ENCODE measurements at places on chromosomes 2 and 18.

DNA sequence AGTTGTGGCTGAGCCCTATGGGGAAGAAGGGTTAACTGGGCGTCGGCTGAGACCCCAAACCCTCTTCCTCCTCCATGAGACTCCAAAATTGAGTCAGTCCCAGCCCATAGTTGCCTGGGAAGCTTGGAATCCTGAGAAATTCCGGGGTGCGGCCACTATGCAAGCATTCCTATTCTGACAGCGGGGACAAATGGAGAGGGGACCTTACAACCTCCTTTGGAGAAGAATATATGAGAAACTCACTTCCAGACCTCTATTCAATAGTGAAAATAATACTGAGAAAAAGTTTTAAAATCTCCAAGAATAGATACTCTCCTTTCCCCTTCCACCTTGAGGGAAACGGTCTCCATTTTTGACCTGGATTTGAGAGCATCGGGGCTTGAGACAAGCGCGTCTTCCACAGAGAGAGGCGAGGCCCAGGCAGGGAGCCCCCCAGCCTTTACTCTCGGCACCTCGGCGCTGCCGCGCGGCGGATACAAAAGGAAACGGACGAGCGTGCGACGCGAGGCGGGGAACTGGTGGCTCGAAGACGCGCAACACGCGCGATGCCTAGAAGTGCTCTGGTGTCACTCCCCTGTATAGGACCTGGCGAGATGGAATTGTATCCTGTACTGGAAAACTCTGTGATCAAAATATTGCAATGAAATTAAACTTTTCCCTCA lies 11.1 kb downstream of the NR4A2 start:
- no peak for DNase-seq

- DNase-seq, result no peak
Measured at GRCh38 chr2:227013330-227013729, 150.7 kb downstream of the COL4A4 start.

DNA sequence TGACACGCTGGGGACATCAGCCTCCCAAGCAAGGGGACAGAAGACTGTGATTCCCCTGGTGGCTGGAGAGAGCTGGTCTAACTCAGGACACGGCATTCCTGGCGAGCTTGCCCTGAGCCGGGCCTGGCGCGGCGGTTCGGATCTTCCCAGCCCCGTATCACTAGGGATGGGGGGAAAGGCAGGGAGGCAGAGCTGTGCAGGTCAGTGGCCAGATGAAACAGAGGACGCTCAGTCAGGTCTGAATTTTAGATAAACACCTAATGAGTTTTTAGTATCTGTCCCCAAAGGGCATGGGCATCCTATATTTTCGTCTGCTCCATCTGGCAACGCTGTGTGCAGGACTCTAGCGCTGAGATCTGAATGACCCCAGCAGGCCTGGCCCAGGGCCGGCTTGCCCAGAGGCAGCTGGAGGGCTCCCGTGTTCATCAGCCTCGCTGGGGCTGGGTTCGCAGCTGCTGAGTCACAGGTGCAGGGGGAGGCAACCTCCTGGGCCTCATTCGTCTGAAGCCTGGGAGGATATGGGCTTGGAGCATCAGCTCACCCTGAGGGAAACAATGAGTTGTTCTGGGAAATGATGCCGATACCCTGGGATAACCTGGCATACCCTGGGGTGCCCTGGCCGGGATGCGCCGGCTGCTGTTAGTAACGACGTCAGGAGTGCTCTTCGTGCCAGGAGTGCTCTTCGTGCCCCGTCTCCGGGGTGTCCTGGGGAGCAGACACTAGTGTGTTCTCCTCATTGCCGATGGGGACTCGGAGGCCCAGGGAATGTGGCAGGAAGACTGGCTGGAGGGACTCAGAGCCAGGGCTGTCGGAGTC lies 48.1 kb upstream of the HPCAL1 start:
- no peak for DNase-seq

DNA sequence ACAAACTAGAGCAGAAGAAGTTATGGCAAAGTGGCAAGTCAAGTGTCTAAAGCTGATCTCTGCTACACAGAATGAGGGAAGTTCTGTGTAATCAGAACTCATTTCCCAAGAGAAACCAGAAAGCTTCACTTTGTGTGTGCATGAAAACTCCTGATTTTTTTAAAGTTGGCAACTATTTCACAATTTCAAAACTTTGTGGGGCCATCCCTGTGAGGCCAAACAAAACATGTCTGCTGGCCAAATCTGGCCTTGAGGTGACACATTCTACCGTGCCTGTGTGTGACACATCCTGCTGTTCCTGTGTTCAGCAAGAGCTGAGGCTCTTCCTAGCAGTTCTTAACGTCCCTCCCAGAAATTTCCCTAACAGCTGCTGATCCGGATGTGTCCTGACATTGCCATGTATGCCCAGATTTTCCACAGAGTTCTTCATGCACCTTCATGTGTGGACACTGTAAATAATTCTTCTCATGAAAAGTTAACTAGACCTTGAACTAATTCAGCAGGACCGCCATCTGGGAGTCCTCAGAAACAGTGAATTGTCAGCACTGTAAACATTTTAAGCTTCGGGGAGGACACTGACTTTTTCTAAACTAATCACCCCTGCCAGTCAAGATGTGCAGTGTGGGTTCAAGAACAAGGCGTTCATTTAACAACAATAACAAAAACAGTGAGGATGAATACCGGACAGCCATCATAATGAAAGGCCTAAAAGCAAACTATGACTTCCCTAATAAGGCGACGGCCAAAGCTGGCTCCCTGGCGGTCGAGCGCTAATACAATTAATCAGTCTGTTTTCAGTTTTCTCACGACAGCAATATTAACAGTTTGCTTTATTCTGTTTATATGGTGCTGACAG lies 99.0 kb downstream of the PLEKHM3 start:
- DNase-seq, result no peak

GRCh38 chr2:215861607-215862350 lies 151.6 kb downstream of the MREG start:
- no peak for DNase-seq

GRCh38 chr2:165450156-165450555 lies 19.3 kb upstream of the CSRNP3 start:
- DNase-seq, result no peak

- no peak for DNase-seq
Measured at GRCh38 chr2:68832233-68832869, 38.8 kb downstream of the BMP10 start.

DNA sequence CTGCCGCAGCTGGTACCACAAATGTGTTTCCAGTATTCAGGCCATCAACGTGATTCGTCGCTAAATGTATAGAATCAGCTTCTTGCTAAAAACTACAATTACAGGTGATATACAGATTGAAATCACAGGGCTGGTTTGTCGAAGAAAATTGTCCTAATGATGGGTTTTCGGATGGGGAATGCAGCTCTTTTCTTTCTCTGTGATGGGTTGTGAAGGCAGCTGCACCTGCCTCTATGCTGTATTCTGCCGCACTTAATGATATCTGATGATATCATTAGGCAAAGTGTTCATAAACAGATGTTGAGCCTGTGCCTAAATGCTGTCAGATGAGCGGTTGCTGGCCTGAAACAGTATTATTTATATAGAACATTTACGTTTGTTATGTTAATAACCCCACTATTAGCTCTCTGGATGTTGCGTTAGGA lies 218.1 kb downstream of the ARHGAP15 start:
- no peak for DNase-seq

GRCh38 chr2:216023055-216023648 lies 9.8 kb upstream of the MREG start:
- DNase-seq, result no peak

DNA sequence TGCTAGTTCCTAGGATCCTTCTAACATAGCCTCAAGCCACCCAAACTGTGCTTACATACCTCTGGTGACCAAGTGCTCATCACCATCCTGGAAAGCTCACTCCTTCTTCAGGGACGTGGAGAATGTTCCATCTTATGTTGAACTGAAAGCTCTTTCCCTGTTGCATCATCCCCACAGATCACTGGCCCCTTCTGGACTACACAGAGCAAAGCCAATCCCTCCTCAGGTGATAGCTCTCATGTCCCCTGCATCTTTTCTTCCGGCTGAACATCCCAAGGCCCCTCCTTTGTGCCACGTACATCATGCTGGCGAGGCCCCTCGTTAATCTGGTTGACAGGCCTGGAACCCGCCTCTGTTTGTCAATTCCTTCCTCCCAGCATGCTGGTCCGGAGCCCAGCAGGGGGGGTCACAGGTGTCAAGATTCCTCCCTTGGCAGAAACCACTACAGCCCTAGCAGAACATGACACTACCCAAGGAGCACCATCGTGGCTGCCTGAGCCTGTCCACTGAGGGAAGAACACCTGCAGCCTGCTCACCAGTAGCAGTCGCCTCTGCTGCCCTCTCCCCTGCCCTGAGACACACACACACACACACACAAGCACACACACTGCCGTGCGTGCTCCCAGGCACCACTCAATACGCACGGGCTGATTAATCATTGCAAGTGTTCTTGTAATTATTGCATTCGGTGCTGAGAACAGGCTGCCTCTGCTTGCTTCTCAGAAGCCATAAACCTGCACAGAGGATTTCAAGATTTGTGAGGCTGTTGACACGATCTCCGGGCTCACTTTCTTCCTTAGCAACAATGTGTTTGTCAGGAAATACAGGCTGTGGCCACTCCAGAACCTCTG lies 6.3 kb upstream of the KCNK3 start:
- DNase-seq, result no peak

DNA sequence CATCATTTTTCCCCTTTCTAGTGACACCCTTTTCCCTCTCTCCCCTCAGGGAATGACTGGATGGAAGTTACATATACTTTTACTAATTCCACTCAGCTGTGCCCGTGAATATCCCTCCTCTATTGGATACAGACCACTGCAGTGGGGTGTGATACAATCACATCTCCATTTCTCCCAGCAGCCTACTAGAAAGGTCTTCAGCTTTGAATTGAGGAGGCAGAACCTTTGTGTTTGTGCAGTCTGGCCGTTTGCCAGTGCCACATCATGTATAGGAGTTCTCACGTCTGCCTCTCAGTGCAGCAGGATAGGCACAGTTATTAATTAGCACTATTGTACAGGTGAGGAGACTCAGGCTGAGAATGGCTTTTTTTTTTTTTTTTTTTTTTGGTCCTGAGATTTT lies 16.4 kb downstream of the TNFRSF11A start:
- DNase-seq, result no peak

DNA sequence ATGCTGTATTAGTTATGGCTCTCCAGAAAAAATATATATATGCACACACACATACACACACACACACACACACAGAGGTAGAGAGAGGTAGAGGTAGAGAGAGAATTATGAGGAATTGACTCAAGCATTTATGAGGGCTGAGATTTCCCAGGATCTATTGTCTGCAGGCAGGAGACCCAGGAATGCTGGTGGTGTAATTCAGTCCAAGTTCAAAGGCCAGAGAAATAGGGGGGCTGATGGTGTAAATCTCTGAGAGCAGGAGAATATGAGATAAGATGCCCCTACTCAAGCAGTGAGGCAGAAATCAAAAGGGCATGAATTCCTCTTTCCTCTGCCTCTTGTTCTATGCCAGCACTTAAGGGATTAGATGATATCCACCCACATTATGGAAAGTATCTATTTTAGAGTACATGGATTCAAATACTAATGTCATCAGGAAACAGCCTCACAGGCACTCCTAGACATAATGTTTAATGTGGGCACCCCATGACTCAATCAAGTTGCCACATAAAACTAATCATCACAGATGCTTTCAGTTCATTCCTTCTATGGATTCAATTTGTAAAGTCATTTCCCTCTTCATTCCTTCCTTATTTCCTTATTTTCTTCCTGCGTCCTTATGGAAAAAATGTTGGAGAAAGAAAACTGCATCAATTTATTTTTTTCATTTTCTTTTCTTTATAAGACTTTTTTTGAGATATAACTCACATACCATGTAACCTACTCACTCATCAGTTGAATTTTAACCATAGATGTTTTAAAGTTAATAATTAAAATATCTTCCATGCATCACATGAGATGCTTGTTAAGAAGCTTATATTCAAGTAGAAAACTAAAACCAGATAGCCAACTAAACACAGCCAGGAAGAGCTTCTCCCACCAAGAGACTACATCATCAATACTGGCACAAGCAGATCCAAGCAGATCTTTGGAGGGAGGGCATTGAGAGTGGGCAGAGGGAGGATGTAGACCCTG lies 406.2 kb downstream of the MBD2 start:
- DNase-seq, result no peak

Data from activated naive CD4-positive, alpha-beta T cell (primary cell).